ENCODE measurements at places on chromosomes 7 and 10.

GRCh38 chr10:77513220-77513619 lies 124.4 kb downstream of the KCNMA1 start:
- no peak for DNase-seq

DNA sequence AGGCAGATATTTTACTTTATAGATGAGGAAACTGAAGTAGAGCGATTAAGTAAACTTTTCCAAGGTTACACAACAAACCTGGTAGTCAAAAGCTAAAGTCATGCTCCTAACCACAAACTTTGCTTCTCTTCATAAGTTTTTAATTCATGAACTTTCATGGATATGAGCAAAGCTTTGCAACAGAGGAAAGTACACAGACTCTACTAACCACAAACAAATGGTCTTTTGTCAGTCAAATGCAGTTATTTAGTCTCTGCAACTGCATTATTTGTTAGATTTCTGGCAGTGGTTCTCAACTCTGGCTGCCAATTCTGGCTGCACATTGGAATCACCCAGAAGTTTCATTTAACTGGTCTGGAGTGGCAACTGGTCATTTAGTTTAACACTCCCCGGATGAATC lies 140.6 kb upstream of the TMEM168 start:
- no peak for DNase-seq

- no peak for DNase-seq
These were observed 4.7 kb upstream of the ENTPD7 start for GRCh38 chr10:99654390-99655175.

DNA sequence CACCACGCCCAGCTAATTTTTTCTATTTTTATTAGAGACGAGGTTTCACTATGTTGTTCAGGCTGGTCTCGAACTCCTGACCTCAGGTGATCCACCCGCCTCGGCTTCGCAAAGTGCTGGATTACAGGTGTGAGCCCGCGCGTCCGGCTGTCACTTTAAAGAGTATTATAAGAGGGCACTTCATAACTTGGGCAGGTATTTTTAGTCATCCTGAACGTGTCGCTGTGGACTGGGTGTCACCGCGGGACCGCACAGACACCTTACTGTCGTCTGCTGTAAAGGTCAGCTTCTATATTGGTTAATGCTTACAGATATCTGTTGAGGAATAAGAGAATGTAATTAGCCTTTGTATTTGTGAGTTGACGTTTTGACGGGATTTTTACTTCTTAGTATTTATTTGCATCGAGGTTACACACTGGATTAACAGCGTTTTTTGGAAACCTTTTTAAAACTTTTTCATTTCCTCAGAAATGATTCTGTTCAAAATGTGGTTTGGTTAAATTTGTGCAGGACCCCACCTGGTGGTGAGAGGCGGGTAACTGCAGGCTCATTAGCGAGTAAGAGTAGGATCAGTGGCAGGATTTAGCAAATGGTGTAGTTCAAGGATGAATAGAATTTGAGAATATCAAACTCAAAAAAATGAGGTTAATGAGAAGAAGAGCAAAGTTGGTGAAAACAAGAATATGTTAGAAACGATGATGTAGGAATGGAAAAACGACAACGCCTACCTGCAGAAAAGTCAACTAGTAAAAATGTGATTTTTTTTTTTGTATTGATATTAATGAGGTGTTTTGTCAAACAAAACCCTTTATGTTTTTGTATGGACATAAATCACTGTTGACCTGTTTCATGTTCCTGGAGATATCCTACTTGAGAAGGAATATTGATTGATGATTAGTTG lies 3.2 kb downstream of the DNAJB6 start:
- DNase-seq, result peak; percentile 49

- no peak for DNase-seq
These were observed 232.5 kb downstream of the SKIDA1 start for GRCh38 chr10:21292763-21293517.

DNA sequence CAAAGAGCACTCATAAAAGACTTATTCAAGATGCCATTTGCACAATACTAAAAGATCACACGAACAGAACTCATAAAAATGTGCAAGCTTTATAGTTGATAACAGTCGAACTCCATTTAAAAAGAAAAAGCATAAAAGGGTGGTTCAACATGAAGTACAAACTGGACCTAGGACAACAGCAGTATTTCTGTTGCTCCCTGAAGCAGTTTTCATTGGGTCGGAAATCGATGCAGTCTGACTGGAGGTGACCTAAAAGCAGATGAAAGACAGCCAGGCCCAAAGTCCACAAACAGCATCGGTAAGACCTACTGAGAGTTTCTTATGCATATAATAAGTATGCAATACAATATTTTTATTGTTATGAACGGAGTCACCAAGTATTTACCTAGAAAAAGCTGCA lies 23.9 kb downstream of the FAM171A1 start:
- DNase-seq, result no peak

DNA sequence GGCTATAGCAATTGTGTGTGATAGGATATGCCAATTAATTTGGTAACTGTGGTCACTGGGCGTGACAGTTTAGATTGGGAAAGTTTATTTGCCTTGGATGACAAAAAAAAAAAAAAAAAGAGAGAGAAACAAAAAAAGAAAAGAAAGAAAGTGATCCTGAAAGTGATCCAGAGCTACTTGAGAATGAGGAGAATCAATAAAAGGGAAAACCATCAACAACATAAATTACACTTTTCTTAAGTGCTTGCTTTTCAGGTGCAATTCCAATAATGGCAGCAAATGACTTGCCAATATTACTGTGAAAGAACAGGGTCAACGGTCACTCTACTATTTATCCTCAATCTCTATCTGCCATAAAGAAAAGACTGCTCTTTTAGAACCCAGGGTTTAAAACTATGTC lies 191.8 kb upstream of the SEMA3C start:
- no peak for DNase-seq

- DNase-seq, result no peak
These were observed 30.8 kb downstream of the KCNH2 start for GRCh38 chr7:150947241-150947745.

GRCh38 chr7:7851381-7851780 lies 117.2 kb upstream of the GLCCI1 start:
- no peak for DNase-seq

DNA sequence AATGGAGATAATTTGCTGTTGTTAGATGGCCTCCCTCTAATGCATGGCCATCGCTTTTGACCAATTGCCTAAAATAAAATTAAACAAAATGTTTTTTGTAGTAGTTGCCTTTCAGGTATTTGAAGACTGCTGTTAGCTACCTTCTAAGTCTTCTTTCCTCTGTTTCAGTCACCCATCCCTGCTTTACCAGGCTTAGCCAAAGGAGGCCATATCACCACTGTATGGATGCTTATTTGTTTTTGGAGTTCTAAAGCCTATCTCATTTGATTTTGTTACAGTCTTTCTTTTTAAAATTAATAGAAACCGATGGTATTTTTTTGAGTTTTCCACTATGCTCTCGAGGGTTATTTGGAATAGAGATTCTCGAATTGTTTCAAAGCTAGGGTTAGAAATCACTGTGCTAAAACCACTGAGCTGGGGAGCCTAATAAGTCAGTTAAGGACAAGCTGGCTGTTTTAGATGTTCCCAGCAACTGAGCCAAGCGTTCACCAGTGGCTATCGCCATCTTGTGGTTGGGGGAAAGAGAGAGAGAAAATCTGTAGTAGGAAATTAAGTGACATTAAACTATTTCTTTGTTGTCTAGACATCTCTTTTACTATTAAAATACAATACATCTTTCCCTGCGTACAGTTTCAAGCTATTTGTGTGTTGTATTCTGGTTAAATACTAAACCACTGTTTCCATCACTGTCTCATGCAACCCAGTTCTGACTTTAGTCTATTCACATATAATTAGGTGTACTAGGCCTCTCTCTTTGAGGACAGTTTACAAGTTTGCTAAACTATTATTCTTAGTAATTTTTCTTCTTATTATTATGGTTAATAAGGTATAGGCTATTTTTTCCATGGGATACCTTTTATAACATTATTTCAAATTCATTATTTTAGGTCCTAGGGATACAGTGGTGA lies 52.2 kb downstream of the GPR158 start:
- DNase-seq, result no peak

- no peak for DNase-seq
These were observed 269.6 kb downstream of the SORCS3 start for GRCh38 chr10:104910712-104911111.

DNA sequence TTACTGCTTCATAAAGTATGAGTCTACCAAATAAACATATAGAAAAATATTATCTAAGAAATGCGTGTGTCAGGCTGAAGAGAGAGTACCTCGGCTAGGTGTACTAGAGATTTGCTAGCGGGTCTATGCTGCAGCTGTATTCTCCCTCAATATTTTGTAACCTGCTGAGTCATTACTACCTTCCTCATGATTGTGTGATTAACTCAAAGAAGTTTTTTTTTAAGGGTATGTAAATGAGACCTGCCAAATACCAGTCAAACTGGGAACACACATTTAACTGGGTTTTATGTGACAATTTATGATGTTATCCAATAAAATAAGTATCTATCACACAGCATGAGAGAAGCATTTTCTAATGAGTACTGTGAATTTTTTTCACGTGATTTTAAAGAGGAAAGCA lies 180.4 kb downstream of the RNF133 start:
- DNase-seq, result no peak

GRCh38 chr10:14397066-14397465 lies 66.3 kb upstream of the FRMD4A start:
- DNase-seq, result no peak

DNA sequence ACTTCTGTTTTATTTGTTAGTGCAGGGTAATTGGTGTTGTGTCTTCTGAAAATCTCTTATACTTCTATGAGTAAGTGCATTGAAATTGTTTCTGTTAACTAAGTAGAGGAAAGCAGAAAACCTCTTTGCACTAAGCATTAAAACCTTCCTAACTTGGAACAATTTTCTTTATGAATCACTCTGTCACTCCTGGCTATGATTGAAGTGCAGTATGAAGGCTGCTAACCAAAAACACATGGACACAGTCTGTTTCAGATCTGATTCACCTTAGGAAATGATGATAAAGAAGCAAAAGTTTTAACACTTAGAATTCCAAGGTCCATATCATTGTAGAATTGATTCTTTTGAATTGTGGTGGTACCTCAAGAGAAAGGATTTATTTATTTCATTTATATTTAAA lies 41.9 kb downstream of the MET start:
- DNase-seq, result no peak

DNA sequence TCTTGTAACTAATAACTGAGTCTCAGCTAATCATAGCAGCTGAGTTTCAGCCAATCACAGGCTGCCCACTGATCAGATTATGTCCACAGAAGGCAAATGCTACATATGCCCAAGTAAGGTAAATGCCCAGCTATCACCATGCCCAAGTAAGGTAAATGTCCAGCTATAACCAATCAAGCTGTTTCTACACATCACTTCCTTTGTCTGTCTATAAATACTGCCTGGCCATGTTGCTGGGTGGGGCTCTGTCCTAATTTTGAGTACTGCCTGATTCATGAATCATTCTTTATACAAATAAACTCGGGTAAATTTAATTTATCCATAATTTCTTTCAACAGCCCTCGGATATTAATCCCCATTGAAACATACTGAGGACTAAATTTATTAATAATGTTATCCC lies 312.4 kb downstream of the CACNA2D1 start:
- no peak for DNase-seq

DNA sequence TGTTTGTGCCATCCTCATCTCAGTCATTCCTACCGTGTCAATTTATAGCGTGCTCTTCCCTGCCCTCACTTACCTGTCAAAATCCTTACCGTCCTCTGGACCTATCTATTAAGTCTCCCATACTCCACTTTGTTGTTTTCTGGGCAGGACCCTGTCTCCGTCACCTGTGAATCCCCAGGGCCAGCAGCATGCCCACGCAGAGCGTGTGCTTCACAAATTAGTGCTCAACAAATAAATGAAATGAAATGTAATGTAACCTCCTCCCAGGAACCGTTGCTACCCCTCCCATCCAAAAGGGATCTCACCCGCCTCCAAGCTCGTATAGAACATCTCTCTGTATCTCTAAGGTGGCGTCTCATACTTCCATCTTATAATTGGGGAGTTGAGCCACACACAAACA lies 589.9 kb upstream of the MGMT start:
- no peak for DNase-seq

GRCh38 chr10:24503461-24504320 lies 220.0 kb downstream of the ARHGAP21 start:
- no peak for DNase-seq

GRCh38 chr7:26944501-26945358 lies 80.3 kb upstream of the SKAP2 start:
- DNase-seq, result no peak

- peak; percentile 36 for DNase-seq
These were observed 38.5 kb upstream of the MKRN1 start for GRCh38 chr7:140517546-140518369.

GRCh38 chr7:41637049-41637448 lies 65.8 kb downstream of the INHBA start:
- DNase-seq, result no peak

DNA sequence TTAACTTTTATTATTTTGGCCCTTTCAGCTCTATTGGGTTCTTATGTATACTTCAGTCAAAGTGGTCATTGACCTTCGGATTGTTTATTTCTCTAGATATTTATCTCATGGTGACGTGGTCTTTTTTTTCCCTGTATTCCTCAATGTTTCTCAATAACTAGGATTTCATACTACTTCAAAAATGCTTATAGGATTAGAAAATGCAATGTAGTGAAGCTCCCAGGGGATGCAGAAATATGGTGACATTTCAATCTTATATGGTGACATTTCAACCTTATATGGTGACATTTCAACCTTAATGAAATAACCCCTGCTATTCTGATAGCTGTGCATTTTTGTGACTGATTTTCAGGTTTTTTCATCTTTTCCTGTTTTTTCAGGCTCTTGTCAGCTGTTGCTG lies 51.4 kb downstream of the CHRM2 start:
- no peak for DNase-seq

- no peak for DNase-seq
These were observed 81.2 kb upstream of the PIP4K2A start for GRCh38 chr10:22795546-22795945.

DNA sequence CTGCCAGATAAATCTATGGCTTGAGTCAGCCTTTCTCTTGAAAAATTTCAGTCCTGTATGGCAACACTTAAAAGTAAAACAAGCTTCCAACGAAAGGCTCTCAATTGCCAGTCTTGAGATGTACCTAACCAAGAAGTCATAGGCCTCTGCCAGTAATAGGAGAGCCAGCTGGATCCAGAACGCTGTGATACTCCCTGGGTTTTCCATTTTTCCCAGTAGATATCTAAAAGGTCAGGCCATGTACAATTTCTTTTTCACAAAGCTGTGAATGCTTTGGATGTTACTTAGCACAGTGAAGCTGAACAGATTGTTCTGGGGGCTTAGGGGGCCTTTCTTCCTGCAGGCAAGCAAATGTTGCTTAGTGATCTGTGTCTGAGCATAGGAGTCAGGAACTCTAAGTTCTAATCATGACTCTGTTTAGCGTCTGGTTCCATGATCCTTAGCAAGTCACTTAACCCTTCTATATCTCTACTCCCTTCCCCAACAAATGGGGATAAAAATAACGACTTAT lies 86.5 kb downstream of the ARMH3 start:
- no peak for DNase-seq

DNA sequence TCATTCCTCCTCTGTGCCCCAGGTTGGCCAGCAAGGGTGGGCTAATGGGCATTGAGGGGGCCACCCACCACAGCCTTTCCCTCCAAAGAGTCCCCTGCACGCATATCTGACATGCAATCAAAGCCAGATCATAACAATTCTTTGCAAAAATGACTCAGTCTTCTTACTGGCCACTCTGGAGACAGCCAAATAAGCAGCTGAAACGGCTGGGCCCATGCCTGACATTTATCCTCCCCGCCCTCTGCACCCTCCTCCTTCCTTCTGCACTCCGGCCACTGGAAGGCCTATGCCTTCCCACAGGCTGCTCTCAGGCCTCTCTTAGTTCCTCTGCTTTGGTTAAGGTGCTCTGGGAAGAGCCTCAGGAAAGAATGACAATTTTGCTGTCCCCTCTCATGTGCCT lies 29.2 kb upstream of the NPFFR1 start:
- no peak for DNase-seq

- no peak for DNase-seq
These were observed 24.9 kb downstream of the SAMD9 start for GRCh38 chr7:93092757-93093370.
